ENCODE measurements at places on chromosomes 6 and 20. TPM values are rescaled to one million over a fixed set of nuclear protein-coding genes. Genes with fewer than 3 reads are reported as not detected.

Gene C20orf202
- total RNA-seq, result 0.25 TPM

Gene VEGFA
- 261 TPM for total RNA-seq

Gene MYO6
- 5.5 TPM for total RNA-seq

Gene TPD52L1
- total RNA-seq, result 57.8 TPM

Gene SCRT2
- total RNA-seq, result not detected

Gene TFAP2A
- 0.97 TPM for total RNA-seq

Gene SEC23B
- 9.5 TPM for total RNA-seq

Gene C6orf141
- total RNA-seq, result 0.32 TPM

Gene IP6K3
- 47.5 TPM for total RNA-seq

Gene MYT1
- 0.20 TPM for total RNA-seq

Gene OOEP
- 0.45 TPM for total RNA-seq

Gene MYB
- total RNA-seq, result 0.15 TPM

DNA sequence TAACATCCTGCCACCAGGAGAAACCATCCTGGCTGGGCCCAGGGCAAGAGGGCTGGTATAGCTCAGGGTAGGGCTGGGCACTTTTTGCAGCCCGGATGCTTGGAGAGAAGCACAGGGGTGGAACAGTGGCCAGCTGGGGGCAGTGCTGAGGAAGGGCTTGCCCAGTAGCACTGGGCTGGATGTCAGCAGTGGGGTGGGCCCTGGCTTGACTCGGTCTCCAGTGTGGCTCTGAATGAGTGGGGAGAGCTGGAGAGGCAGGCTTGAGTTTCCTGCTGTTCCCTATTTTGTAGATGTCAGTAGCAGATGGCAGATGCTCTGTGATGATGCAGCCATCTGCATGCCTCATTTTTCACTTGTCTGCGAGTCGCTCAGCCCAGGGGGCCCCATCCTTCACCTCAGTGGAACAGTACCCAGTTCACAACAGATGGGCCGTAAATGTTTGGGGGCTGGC is 56.3 kb upstream of the TULP1 start:
- peak; percentile 71 for DNase-seq

- DNase-seq, result no peak
These were observed 904.1 kb upstream of the MANEA start for GRCh38 chr6:94673251-94673650.

DNA sequence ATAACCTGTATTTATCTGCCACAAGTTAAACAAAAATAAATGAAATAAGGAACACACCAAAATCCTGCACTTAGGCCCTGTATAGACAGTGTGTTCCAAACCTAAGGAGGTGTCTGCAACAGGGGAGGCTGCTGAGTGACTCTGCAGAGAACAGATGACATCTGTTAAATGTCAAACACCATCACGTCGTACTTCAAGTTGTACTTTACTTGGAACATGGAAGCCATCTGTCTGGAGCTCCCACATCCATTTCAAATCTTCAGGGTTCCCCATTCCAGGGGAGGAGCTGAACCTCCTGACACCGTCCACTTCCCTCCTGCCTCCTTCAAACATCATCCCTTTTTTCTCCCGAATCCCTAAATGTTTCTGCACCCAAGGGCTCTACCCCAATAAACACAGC is 1.8 kb upstream of the MAP7 start:
- DNase-seq, result no peak

GRCh38 chr20:25207960-25208534 is 12.5 kb downstream of the ENTPD6 start:
- DNase-seq, result no peak

DNA sequence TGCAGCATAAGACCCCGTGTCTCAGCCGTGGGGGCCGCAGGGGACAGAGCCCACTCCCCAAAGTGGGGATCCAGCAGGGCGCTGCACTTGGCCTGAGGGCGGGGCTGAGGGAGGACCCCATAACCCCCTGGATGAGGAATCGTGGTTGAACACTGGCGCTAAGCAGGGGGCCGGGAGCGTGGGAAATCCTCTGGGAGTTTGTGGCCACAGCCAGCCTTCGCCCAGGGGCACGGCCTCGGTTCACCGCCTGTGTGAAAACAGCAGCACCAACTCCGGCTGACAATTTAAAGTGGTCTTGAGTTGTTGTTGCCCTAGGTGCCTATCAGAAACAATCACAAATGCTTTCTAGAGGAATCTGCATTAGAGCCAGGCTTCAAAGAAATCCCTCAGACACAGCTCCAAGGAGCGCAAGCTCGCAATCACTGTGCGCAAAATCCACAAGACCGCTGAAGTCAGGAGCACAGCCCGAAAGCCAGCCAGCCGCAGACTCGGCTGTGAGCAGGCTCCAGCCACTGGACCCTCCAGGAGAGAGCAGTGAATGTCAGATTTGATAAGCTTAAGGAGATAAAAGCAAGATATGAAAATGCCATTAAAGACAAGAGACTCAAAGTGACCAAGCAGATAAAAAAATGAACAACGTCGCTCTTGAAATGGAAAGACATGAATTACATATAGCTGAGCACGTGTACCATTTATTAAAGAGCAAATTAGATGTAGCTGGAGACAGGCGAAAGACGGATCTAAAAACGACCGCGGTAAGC is 10.9 kb upstream of the RPS6KA2 start:
- DNase-seq, result no peak

DNA sequence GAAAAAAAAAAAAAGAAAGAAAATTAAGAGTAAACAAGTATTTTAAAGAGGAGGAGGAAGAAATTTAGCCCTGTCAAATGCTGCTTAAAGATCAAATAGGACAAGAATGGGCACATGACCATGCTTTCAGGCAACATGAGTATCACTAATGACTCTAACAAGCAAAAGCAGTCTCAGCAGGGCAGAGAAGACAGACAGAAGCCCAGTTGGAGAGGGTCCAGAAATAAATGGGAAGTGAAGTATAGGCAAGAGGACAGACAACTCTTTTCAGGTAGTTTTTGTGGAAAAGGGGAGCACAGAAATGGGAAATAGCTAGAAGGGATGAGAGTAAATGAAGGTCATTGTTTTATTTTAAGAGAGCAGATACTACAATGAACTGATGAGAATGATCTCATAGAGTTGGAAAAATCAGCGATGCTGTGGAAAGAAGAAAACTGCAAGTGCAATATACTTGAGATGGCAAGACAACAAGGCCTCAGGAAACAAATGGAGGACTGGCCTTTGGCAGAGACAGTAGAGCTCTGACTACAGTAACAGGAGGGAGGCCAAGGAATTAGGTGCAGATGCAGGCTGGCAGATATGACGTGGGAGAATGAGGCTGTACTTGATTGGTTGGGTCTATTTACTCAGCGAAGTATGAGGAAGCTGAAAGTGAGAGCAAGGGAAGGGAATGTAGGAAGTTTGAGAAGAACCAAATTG is 40.3 kb downstream of the KIF6 start:
- no peak for DNase-seq

GRCh38 chr6:143098054-143098671 is 37.5 kb downstream of the AIG1 start:
- DNase-seq, result no peak

DNA sequence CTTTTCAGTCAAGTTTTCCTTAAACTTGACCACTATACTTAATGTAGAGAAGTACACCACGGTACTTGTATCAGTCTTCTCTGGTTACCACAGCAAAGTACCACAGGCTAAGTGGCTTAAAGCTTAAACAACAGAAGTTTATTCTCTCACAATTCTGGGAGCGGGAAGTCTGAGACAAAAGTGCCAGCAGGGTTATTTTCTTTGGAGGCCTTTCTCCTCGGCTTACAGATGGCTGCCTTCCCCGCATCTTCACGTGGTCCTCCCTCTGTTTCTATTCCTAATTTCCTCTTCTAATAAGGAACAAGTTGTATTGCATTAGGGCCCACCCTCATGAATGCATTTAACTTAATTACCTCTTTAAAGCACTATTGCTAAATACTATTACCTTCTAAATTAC is 258.0 kb downstream of the PLCB1 start:
- DNase-seq, result no peak

DNA sequence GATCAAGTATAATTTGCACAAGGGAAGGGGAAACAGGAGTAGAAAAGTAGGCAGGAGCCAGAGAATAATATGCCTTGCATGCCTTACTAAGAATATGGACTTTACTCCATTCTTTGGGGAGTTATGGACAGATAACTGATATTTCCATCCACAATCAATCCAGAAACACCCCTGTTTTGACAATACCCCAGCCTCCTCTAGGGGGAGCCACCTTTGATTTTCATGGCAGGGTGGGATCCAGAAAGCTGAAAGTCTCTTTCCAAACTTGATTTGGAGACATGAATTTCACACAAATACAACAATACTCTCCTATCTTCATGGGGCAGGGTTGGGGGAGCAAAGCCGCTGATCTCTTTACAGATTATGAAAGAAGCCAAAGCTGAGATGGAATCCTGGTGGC is 404.1 kb downstream of the FOXA2 start:
- DNase-seq, result no peak

- no peak for DNase-seq
These were observed 193.5 kb upstream of the SPTLC3 start for GRCh38 chr20:12815231-12815768.

- no peak for DNase-seq
These were observed 126.9 kb upstream of the TIAM2 start for GRCh38 chr6:154868143-154868594.

DNA sequence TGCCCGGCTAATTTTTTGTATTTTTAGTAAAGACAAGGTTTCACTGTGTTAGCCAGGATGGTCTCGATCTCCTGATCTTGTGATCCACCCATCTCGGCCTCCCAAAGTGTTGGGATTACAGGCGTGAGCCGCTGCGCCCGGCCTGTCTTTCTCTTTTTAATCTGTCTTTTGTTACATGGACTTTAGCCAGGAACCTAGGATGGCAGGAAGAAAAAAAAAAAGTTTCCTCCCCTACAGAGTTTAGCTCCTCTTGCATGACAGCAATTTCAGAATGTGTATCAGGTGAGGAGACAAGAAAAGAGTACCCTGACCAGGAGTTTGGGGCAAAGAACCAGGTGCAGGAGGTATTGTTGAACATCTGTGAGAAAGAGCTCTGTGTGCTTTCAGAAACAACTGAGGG is 21.4 kb upstream of the TXLNB start:
- no peak for DNase-seq

Measured in left ventricle myocardium superior (tissue), 1 donor.